ENCODE measurements at places on chromosomes 6 and 20.

- DNase-seq: no peak
Measured at GRCh38 chr20:48728042-48728825, 99.6 kb downstream of the PREX1 start.

DNA sequence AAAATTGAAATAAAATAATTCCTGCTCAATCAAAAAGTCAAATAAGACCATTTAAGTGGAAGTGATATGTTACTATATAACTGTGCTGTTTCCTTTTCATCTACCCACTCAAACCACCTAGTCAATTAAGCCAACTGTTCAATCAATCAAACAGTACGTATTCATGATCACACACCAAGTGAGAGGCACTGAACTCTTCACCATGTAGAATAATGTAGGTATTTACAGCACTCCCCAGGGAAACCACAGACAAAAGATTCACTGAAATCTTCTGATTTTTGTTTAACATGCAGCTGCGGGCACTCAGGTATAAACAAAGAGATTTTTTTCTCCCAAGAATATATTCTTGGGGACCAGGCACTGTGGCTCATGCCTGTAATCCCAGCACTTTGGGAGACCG lies 21.3 kb upstream of the OPRM1 start:
- DNase-seq: no peak

DNA sequence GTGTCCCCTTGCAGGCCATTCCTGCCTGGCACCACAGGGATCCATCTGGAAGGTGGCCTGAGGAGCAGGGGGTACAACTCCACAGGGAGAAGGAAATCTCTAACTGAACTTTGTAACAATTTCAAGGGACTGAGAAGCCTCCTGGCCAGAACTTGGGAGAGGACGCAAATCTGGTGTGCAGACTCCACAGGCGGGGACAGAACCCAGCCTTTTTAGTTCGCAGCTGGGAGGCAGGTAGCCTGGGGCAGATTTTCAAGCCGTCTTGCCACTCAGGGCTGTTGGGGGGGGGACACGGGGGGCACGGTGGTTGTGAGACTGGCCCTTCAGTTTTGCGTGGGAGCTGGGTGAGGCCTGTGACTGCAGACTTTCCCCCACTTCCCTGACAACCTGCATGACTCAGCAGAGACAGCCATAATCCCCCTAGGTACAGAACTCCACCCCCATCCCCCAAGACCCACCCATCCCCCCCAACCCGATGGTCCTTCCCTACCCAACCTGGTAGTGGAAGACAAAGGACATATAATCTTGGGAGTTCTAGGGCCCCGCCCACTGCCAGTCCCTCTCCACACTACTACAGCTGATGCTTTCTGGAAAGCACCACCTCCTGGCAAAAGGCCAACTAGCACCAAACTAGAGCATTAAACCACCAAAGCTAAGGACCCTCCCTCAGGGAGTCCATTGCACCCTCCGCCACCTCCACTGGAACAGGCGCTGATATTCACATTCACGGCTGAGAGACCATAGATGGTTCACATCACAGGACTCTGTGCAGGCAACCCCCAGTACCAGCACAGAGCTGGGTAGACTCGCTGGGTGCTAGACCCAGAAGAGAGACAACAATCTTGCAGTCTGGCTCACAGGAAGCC lies 3.0 kb upstream of the HUS1B start:
- DNase-seq: no peak

DNA sequence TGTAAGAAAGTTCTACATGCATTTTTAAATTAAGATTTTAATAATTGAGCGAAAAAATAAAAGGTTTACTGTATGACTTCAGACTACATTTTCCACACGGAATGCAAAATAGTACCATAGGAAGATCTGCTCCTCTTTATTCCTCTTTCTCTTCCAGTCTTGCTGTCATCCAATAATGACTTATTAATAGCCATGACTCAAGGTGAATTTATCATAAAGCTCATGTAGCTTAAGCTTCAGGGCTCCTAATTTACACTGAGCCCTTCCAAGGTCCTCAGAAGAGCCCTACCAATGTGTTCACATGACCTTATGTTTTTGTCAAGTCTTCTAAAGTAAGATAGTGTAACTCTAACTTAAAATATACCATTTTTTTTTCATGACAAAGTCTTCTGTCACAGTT lies 510.1 kb downstream of the PHF3 start:
- no peak for DNase-seq

GRCh38 chr6:83505356-83505755 lies 7.0 kb upstream of the PRSS35 start:
- no peak for DNase-seq

- DNase-seq: no peak
Measured at GRCh38 chr6:30787954-30788353, 43.6 kb upstream of the IER3 start.

DNA sequence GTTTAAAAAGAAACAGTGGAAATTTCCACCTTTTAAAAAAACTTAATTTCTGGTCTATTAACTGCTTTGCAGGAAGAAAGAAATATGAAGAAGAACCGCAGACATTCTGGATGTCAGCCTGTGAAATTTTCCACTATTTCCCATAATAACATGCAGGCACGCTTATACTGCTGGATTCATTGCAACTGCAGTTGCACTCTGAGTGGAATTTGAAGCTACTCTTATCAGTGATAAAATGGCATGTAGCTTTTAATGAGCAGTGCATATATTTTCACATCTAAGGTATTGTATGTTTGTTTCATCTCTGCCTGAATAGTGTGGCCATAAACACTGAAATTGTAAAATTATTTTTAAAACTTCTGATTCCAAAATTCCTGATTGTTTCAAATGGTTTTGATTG lies 28.2 kb downstream of the NCOA3 start:
- DNase-seq: no peak

- DNase-seq: no peak
Measured at GRCh38 chr6:153489479-153489878, 358.4 kb upstream of the RGS17 start.

DNA sequence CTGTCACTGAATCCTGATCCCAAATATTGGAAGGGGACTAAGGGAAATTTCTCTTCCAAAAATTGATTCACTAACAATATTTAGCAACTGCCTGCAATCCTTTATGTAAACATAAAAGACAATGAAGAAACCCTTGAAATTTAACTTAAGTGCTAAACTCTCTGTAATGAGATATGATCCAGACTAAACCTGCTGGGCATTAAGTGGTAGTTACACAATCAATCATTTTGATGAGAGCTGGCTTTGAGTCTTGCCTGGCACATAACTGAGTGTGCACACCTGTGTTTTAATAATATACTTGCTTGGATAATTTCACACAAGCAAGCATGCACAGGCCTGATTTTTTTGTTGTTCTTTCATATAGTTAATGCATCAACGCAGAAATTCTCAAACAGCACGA lies 9.8 kb upstream of the ZFP64 start:
- no peak for DNase-seq

GRCh38 chr6:6438286-6438685 lies 117.8 kb upstream of the F13A1 start:
- no peak for DNase-seq

GRCh38 chr6:138622967-138623366 lies 123.7 kb upstream of the NHSL1 start:
- no peak for DNase-seq

GRCh38 chr6:157223021-157223430 lies 100.3 kb downstream of the TMEM242 start:
- no peak for DNase-seq

GRCh38 chr6:135117413-135117968 lies 62.9 kb upstream of the HBS1L start:
- DNase-seq: no peak

- DNase-seq: no peak
Measured at GRCh38 chr6:154341336-154341735, 15.3 kb downstream of the IPCEF1 start.

GRCh38 chr6:6384520-6384919 lies 64.1 kb upstream of the F13A1 start:
- DNase-seq: no peak

Measured in activated CD4-positive, alpha-beta T cell treated with anti-CD3 and anti-CD28 coated beads for 4 hours (primary cell).